ENCODE measurements at places on chromosomes 13 and 19.

GRCh38 chr13:21361706-21362105, 97.4 kb downstream of the ZDHHC20 start:
- no peak for DNase-seq

DNA sequence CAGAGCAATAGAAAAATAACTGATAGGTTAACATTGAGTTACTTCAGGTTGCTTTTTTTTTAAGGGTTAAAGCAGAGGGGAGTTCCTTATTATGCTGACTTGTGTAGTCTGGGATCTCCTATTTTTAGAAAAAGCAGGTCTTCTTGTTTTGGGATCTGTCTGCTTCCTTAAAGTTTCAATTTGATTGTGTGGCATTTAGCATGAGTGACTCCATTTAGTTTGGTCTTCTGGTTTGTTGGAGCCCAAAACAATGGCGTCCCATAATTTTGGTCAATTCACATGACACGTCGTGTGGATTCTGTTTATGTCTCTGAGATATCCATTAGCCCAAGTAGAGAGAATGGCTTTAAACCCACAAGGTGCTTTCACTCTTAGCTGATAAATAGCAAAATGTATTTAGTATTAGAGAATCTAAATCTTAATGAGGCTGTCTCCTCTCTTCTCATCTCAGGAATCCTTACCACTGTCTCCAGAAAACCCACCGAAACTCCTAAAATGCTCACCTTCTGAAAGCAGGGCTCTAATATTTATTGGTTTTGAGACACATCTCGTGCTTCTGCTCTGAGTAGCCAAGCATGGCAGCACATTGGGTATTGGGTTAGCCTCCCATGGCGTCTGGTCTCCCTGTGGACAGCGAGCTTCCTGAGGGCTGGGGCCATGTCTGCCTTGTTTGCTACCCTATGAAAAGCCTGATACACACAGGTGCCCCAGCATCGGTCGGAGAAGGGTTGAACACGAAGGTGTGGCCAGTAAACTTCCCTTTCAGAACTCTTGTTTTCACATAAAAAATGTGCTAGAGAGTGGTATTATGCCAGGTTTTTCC, 67.2 kb upstream of the GPR183 start:
- DNase-seq, result no peak

GRCh38 chr13:43305416-43305815, 282.0 kb downstream of the DNAJC15 start:
- no peak for DNase-seq

DNA sequence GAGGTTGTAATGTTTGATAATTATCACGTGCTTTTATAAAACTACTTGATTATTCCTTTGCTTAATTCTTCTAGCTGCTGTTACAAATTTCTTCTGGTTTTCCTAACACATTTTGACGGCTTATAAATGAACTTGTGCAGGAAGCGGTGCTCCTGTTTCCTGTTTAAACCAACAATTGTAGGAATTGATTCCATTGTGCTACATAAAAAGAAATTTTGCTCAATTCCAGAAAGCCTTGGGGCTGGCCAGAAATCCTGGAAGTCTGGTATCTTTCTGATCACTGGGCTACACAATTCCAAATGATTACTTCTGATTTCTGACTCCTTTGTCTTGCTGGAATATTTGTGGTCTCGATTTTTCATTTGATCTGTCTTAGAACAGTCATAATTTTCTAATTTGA, 14.9 kb downstream of the RFC3 start:
- DNase-seq, result no peak

DNA sequence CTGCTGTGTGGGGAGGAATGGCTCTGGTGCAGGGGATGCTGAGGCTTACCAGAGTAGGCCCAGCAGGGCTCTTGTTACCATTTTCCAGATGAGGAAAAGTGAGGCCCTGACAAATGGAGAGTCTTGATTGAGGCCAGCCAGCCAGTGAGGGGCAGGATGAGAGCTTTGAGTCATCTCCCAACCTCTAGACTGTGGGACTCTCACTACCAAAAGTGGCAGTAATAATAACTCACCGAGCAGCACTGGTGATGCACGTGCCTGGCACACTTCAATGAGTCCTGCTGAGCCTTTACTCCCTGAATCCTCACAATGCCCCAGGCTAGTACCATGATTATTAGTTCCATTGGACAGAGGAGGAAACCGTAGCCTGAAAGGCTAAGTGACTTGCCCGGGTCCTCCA, 7.8 kb downstream of the CIC start:
- no peak for DNase-seq

- no peak for DNase-seq
Observed at GRCh38 chr13:25951831-25952230, 100.0 kb downstream of the SHISA2 start.

DNA sequence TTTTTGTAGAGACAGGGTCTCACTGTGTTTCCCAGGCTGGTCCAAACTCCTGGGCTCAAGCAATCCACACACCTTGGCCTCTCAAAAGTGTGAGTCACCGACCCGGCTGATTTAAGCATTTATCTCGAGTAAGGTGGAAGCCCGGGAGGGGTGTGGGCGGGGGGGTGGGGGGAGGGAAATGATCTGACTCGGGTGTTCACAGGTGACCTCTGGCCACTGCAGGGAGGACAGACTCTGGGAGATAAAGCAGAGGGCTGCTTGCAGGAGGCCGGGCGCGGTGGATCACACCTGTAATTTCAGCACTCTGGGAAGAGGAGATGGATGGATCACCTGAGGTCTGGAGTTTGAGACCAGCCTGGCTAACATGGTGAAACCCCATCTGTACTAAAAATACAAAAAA, 7.9 kb downstream of the DENND1C start:
- no peak for DNase-seq

DNA sequence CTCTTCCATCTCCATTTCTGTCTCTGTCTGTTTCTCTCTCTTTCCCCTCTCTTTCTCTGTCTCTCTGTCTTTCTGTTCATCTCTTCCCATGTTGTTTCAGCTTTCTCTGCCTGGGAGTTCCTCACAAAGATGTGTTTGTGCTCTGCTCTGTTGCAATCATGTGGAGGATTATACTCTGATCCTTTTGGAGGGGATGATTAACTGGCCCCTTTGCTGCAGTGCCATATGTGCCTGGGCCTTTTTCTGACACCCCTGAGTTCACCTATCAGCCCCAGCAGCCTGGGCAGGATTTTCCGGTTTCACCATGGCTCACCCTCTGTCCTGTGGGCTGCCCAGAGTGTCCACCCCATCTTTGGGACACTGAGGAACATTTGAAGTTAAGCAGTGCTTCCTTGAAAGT, 9.0 kb upstream of the TEX26 start:
- DNase-seq, result no peak

DNA sequence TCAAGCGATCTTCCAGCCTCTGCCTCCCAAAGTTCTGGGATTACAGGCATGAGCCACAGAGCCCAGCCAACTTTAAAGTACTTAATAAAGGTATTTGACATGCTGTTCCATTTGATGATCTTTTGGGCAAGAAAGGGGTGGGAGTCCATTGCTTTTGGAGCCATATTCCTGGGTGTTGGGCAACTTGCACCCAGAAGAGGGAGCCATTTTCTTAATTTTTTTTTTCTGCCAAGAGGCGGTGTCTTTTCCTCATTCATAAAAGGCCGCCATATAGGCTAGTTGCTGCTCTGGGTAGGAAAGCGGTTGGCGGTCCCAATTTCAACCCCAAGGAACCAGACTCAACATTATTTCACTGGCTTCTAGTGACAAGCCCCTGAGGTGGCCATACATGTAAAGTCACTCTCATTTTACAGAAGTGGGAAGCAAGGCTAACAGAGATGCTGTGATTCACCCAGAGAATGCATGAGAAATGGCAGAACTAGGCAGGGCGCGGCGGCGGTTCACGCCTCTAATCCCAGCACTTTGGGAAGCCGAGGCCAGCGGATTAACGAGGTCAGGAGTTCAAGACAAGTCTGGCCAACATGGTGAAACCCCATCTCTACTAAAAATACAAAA, 139.6 kb downstream of the CACNA1A start:
- peak; percentile 0 for DNase-seq

DNA sequence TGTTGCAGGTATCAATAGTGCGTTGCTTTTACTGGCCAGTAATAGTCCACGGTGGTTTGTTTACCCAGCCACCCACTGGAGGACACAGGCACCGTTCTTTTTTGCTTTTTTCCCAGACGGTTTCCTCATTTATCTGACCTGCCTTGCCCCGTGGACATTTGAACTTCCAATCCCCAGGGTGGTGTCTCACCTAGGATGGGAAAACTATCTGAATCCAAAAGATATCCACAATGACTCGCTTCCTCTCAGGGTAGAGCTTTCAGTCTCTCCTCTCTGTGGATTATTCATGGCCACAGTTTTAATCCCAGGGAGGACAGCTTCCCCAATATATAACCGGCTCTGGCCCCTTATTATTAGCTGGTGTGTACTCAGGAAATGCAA, 170.8 kb downstream of the FOXO1 start:
- DNase-seq, result no peak

DNA sequence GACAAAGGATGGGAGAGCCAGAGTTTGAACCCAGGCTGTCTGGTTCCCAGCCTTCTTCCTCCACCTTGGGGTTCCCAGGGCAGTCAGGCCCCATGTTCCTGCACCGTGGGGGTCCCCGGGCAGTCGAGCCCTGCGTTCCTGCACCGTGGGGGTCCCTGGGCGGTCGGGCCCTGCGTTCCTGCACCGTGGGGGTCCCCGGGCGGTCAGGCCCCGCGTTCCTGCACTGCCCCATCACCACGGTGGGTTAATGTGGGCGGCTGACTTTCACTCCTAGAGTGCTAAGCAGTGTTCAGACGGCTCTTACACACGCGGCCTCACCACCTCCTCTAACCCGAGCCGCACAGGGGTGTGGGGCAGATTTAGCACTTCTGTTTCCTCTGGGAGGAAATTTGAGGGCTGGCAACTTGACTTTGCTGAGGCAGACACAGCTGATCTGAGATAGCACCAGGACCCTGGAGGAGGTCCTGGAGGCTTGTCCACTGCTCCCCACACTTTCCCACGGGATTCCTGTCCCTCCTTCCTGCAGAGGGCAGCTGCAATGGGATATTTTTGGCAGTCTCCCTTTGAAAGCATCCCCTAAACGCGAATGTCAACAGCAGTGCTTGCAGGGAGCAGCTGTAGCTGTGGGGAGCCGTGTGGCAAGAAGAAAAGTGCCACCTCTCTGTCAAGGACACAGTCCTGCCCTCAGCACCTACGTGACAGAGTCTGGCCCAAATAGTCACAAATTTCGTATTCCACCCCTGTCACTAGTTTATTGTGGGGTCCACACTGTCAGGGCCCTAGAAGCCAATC, 239.4 kb downstream of the TEX29 start:
- DNase-seq, result no peak

- no peak for DNase-seq
Observed at GRCh38 chr19:28485292-28485691, 727.7 kb downstream of the UQCRFS1 start.

DNA sequence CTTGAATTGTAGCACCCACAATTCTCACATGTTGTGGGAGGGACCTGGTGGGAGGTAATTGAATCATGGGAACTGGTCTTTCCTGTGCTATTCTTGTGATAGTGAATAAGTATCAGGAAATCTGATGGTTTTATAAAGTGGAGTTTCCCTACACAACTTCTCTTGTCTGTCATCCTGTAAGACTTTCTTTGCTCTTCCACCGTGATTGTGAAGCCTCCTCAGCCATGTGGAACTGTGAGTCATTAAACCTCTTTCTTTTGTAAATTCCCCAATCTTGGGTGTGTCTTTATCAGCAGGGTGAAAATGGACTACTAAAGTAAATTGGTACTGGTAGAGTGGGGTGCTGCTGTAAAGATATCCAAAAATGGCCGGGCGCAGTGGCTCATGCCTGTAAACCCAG, 215.6 kb downstream of the LIG4 start:
- DNase-seq, result no peak

GRCh38 chr19:15123900-15124299, 16.7 kb downstream of the SYDE1 start:
- DNase-seq, result no peak

All from NCI-H1436 (cell line).